ENCODE measurements at places on chromosomes 16 and 17.
A peak's percentile ranks its signal among the peaks of the same experiment; 100 is the strongest.

- no peak for DNase-seq
Measured at GRCh38 chr16:80836202-80836601, 31.8 kb upstream of the CDYL2 start.

GRCh38 chr17:7426203-7426863, 917 bp downstream of the SPEM2 start:
- no peak for DNase-seq

GRCh38 chr17:21841839-21842238, 149.5 kb downstream of the KCNJ18 start:
- DNase-seq: no peak

- no peak for DNase-seq
Measured at GRCh38 chr16:60648290-60648689, 1387.9 kb downstream of the CDH8 start.

- peak; percentile 18 for DNase-seq
Measured at GRCh38 chr17:7881276-7882054, 7.1 kb upstream of the CHD3 start.

GRCh38 chr16:54316095-54316889, 29.7 kb upstream of the IRX3 start:
- no peak for DNase-seq

GRCh38 chr17:3990386-3991127, 26.3 kb upstream of the ATP2A3 start:
- no peak for DNase-seq

GRCh38 chr17:956905-957304, 22.7 kb downstream of the NXN start:
- no peak for DNase-seq

GRCh38 chr17:77140878-77141767, at the start of gene SEC14L1:
TSS of gene SEC14L1 (plus strand) at chr17:77140969. CDS start at chr17:77143597, 2,628 bp downstream.
- peak; percentile 29 for DNase-seq

GRCh38 chr16:65727534-65728137, 605.8 kb upstream of the CDH11 start:
- no peak for DNase-seq

GRCh38 chr17:43175213-43176118, 4.5 kb downstream of the NBR1 start:
- DNase-seq: no peak
